ENCODE measurements at places on chromosomes 6 and 20. TPM values are rescaled to one million over a fixed set of nuclear protein-coding genes. Genes with fewer than 3 reads are reported as not detected.

DNA sequence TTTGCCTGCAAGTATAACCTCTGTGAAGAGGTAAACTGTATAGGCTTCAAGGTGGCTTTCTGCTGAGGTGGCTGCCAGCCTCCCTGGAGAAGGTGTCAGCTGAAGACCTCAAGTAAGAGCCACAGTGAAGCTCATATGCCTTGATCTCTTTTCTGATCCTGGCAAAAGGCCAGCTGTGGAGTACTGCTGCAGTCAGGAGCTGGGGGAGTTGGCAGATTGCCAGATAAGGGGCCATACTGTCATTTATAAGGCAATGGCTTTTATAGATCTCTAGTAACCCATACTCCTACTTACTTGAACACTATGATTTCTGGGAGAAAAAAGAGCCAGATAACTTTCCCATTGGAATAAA lies 8.8 kb upstream of the CEP85L start:
- peaks cover 4% of the 10 kb centered on the region for H3K4me1 ChIP-seq
- no peaks in the 10 kb centered on the region for H3K27me3 ChIP-seq
- no peak overlapping the region for H3K27ac ChIP-seq
- no peaks in the 10 kb centered on the region for H3K36me3 ChIP-seq

- H3K36me3 ChIP-seq: no peaks in the 10 kb centered on the region
- no peak for DNase-seq
- no peaks in the 10 kb centered on the region for H3K4me1 ChIP-seq
- peaks cover 6% of the 10 kb centered on the region for H3K27me3 ChIP-seq
These were observed 534.0 kb downstream of the PKHD1 start for GRCh38 chr6:51553246-51554015.

- H3K27me3 ChIP-seq: no peaks in the 10 kb centered on the region
- no peak overlapping the region for H3K27ac ChIP-seq
- no peaks in the 10 kb centered on the region for H3K36me3 ChIP-seq
- no peaks in the 10 kb centered on the region for H3K4me1 ChIP-seq
- H3K4me3 ChIP-seq: no peak overlapping the region
These were observed 10.4 kb upstream of the BPI start for GRCh38 chr20:38293491-38294065.

DNA sequence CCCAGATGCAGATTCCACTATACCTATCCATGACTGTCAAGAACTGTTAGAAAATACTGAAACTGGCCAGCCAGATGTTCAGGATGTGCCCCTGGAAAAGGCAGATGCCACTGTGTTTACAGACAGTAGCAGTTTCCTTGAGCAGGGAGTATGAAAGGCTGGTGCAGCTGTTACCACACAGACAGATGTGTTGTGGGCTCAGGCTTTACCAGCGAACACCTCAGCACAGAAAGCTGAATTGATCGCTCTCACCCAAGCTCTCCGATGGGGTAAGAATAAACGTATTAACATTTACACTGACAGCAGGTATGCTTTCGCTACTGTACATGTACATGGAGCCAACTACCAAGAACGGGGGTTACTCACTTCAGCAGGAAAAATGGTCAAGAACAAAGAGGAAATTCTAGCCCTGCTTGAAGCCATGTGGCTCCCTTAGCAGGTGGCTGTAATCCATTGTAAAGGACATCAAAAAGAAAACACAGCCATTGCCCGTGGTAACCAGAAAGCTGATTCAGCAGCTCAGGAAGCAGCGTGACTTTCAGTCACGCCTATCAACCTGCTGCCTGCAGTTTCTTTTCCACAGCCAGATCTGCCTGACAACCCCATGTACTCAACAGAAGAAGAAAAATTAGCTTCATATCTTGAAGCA lies 459.7 kb upstream of the HTR1E start:
- no peak for DNase-seq
- no peaks in the 10 kb centered on the region for H3K27me3 ChIP-seq

GRCh38 chr6:165575158-165575549 lies 87.9 kb downstream of the PDE10A start:
- no peak for DNase-seq
- H3K36me3 ChIP-seq: no peaks in the 10 kb centered on the region
- H3K27me3 ChIP-seq: no peaks in the 10 kb centered on the region
- no peak overlapping the region for H3K4me3 ChIP-seq
- peaks cover 25% of the 10 kb centered on the region for H3K4me1 ChIP-seq
- peak overlapping the region; percentile 98 for H3K27ac ChIP-seq

GRCh38 chr6:44935693-44936300 lies 392.3 kb upstream of the RUNX2 start:
- H3K4me3 ChIP-seq: no peak overlapping the region
- no peak for DNase-seq
- H3K4me1 ChIP-seq: no peaks in the 10 kb centered on the region
- no peaks in the 10 kb centered on the region for H3K36me3 ChIP-seq
- H3K27ac ChIP-seq: no peak overlapping the region

GRCh38 chr6:44805238-44805846 lies 417.8 kb downstream of the CDC5L start:
- H3K4me1 ChIP-seq: no peaks in the 10 kb centered on the region
- no peak overlapping the region for H3K27ac ChIP-seq
- DNase-seq: no peak
- H3K36me3 ChIP-seq: no peaks in the 10 kb centered on the region
- peaks cover 11% of the 10 kb centered on the region for H3K27me3 ChIP-seq

DNA sequence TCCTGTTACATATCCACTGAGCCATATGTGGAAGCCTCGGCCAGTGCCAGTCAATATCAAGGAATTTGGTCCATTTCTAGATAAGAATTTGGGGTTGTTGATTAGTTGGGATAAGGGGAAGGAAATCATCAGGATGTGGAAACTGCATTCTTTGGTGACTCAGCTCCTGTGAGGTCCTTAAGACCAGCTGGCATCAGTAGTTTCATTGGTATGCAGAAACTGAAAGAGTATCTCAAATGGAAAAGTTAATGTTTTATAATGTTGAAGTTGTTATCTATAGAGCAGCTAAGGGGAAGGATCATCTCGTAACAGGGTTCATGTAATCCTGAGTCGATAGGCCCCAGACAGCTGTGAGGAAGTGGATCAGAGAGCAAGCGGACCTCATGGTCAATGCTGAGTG lies 87.9 kb upstream of the PRND start:
- peaks cover 12% of the 10 kb centered on the region for H3K4me1 ChIP-seq
- no peaks in the 10 kb centered on the region for H3K27me3 ChIP-seq
- H3K36me3 ChIP-seq: no peaks in the 10 kb centered on the region
- H3K4me3 ChIP-seq: no peak overlapping the region

GRCh38 chr6:27768556-27768955 lies 143.6 kb downstream of the OR2B2 start:
- no peaks in the 10 kb centered on the region for H3K27me3 ChIP-seq
- H3K27ac ChIP-seq: no peak overlapping the region
- H3K4me3 ChIP-seq: no peak overlapping the region
- no peak for DNase-seq

- DNase-seq: no peak
- H3K36me3 ChIP-seq: peaks cover 2% of the 10 kb centered on the region
- H3K4me3 ChIP-seq: no peak overlapping the region
These were observed 17.2 kb downstream of the DYNLT1 start for GRCh38 chr6:158627168-158627939.

- no peaks in the 10 kb centered on the region for H3K27me3 ChIP-seq
- no peak overlapping the region for H3K27ac ChIP-seq
- H3K36me3 ChIP-seq: no peaks in the 10 kb centered on the region
- H3K4me1 ChIP-seq: no peaks in the 10 kb centered on the region
These were observed 289.3 kb downstream of the KIF16B start for GRCh38 chr20:16283978-16284377.

- H3K27me3 ChIP-seq: no peaks in the 10 kb centered on the region
- H3K4me3 ChIP-seq: no peak overlapping the region
- peak overlapping the region; percentile 62 for H3K27ac ChIP-seq
- peaks cover 69% of the 10 kb centered on the region for H3K4me1 ChIP-seq
These were observed 69.2 kb downstream of the ATG5 start for GRCh38 chr6:106256201-106256968.

- no peaks in the 10 kb centered on the region for H3K27me3 ChIP-seq
- H3K4me1 ChIP-seq: peaks cover 32% of the 10 kb centered on the region
- H3K4me3 ChIP-seq: no peak overlapping the region
- peak overlapping the region; percentile 42 for H3K27ac ChIP-seq
- no peaks in the 10 kb centered on the region for H3K36me3 ChIP-seq
These were observed 252.0 kb downstream of the HIVEP2 start for GRCh38 chr6:142692942-142693341.

DNA sequence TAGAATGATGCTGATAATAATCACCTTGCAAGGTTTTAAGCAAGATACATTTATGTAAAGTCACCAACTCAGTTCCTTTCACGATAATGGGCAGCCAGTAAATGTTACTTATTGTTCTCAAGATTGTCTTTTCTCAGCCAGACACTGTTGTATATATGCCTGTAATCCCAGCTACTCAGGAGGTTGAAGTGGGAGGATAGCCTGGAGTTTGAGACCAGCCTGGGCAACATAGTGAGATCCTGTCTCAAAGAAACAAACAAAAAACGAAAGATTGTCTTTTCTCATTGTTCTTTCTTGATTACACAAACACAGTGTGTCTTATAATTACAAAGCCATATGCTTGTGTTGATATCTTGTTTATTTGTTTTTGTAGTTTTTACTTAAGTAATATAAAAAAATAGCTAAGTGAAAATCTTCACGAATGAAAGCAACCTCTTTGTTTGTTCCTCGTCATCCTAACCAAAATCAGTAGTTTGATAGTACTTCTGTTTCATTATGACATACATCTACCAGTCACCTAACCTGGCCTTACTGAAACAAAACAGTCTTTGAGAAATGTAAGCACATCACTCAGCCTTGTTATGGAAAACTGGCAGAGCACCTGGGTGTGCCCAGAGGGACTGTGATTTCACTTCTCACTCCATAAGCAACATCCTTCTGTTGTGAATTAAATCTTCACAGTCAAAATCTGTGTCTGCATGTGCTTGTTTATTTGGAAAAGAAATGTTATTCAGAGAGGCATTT lies 436.2 kb upstream of the SOX4 start:
- no peaks in the 10 kb centered on the region for H3K27me3 ChIP-seq
- no peak overlapping the region for H3K4me3 ChIP-seq
- DNase-seq: no peak
- no peaks in the 10 kb centered on the region for H3K4me1 ChIP-seq

- DNase-seq: no peak
- H3K4me3 ChIP-seq: no peak overlapping the region
- no peaks in the 10 kb centered on the region for H3K27me3 ChIP-seq
- peaks cover 69% of the 10 kb centered on the region for H3K36me3 ChIP-seq
- no peaks in the 10 kb centered on the region for H3K4me1 ChIP-seq
These were observed 23.0 kb downstream of the LAMA5 start for GRCh38 chr20:62344092-62344491.

GRCh38 chr6:121460170-121460569 lies 24.7 kb downstream of the GJA1 start:
- H3K27ac ChIP-seq: no peak overlapping the region
- no peaks in the 10 kb centered on the region for H3K4me1 ChIP-seq
- H3K27me3 ChIP-seq: no peaks in the 10 kb centered on the region

DNA sequence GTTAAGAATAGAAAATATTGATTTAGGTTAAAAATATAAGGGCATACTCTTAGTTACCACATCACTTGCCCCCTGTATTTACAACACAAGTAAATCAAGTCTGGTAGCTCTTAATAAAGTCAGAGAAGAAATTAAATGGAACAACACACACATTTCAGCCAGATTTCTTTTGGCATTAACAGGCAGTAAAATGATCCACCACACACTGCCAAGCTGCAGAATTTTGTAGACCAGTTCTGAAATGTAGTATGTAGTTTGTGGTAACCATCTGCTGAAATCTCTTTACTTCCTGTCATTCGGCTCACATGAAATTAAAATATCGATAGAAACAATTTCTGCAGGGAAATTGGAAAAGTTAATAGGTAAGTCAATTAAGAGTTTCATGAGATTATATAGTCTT lies 326.8 kb downstream of the KHDRBS2 start:
- no peak overlapping the region for H3K27ac ChIP-seq
- H3K27me3 ChIP-seq: no peaks in the 10 kb centered on the region
- no peak for DNase-seq
- no peaks in the 10 kb centered on the region for H3K36me3 ChIP-seq
- H3K4me1 ChIP-seq: no peaks in the 10 kb centered on the region
- no peak overlapping the region for H3K4me3 ChIP-seq

GRCh38 chr6:85157311-85157710 lies 292.6 kb upstream of the NT5E start:
- H3K27me3 ChIP-seq: peaks cover 46% of the 10 kb centered on the region
- H3K27ac ChIP-seq: no peak overlapping the region
- no peak overlapping the region for H3K4me3 ChIP-seq

DNA sequence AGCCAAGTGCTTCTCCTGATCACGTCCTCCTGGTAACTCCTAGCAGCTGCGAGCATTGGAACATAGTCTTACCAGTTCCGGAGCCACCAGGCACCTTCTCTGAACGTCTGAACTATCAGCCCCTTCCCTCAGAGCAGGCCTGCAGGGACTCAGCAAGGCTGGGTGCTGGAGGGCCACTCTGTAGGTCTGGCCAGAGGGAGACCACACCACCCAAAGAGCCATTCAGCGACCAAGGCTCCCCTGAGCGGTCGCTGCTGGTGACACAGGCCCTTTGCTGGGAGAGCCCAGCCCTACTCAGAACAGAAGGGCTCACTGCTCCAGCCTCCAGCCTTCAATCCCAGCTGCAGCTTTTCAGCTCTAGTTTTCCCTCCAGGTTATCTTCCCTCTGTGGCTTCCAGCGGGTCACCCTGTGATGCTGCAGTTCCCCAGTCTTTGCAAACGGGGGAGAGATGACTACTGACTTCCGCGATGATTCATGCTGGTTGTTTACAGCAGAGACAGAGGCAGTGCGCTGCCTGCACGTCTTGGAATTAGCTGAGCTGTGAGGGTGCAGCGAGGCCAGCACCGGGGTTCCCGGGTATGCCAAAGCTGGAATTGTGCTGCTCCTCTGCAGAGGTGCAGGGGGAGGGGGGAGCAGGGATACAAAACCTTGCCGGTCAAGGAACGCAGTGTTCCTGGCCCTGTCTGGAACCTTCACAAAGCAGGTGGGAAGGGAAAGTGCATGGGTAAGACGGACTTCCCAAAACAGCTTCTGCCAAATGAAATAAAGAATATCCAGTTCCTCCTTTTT lies 161.4 kb downstream of the LY86 start:
- H3K36me3 ChIP-seq: no peaks in the 10 kb centered on the region
- DNase-seq: peak; percentile 90
- peaks cover 29% of the 10 kb centered on the region for H3K4me1 ChIP-seq
- H3K27me3 ChIP-seq: no peaks in the 10 kb centered on the region
- H3K4me3 ChIP-seq: peak overlapping the region; percentile 39

- H3K27ac ChIP-seq: no peak overlapping the region
- H3K4me3 ChIP-seq: no peak overlapping the region
- DNase-seq: no peak
- H3K27me3 ChIP-seq: no peaks in the 10 kb centered on the region
- H3K4me1 ChIP-seq: no peaks in the 10 kb centered on the region
These were observed 480.7 kb downstream of the HTR1B start for GRCh38 chr6:76982476-76983199.

GPLD1 gene
- 3.9 TPM for total RNA-seq

KCNS1 gene
- total RNA-seq: not detected

FERMT1 gene
- total RNA-seq: 72.6 TPM

BANF2 gene
- not detected for total RNA-seq

BIRC7 gene
- not detected for total RNA-seq

FHL5 gene
- not detected for total RNA-seq

EPPIN gene
- total RNA-seq: not detected

Data from PC-3 (cell line).